ENCODE measurements at places on chromosomes 12 and 14.

GRCh38 chr12:44317651-44318126, 481.8 kb downstream of the TMEM117 start:
- no peak for DNase-seq

- DNase-seq: no peak
Measured at GRCh38 chr14:75312341-75312740, 33.7 kb downstream of the FOS start.

DNA sequence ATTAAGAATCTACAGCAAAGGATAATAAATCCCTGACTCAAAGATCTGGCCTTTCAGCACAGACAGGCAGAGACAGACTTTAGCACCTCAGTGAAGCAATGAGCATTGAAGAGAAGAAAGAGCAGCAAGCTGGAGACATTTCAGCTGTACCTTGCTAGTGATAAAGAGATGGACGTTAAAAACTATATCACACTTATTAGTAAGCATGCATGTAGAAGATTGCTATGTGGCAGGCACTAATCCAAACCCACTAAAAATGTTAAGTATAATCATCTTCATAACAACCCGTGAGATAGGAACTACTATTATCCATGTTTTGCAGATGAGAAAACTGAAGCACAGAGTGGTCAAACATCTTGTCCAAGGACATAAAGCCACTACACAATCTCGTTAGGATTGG, 1538.3 kb upstream of the FLRT2 start:
- DNase-seq: no peak

DNA sequence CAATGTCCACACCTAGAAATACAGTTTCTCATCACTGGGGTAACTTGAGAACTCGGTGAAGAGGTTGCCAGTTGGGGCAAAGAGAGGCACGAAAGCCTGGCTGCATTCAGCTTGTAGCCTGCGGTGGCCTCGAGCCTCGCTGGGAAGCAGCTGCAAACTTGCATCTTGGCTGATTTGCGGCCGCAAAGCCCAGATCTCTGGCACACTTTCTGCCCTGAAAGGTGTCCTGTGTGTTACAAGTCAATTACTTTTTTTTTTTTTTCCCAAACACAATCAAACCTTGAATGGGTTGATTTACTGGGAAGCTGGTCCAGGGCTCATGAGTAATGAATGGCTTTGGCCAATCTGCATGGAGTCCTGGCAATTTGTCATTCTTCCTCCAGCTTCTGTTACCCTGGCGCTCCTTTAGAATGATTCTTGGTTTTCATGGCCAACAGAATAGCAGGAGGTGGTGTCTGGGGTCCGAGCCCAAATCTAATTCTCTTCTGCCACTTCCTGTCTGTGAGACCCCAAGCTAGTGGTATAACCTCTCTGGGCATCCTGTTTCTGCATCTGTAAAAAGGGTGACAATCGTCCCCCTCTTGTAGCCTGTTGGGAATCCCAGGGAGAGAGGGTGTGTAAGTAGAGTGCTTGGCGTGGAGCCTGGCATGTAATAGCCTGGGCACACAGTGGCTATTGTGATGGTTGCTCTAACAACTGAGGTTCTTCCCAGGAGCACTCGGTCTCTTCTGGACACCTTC, 6.7 kb downstream of the BCL7A start:
- no peak for DNase-seq

All from amygdala (tissue), 56 donors.